ENCODE measurements at places on chromosomes 4 and X.

GRCh38 chr4:80078346-80079092, 5.5 kb upstream of the ANTXR2 start:
- no peak overlapping the region for H3K4me3 ChIP-seq
- peaks cover 13% of the 10 kb centered on the region for H3K4me1 ChIP-seq
- H3K27ac ChIP-seq = no peak overlapping the region
- DNase-seq = no peak

DNA sequence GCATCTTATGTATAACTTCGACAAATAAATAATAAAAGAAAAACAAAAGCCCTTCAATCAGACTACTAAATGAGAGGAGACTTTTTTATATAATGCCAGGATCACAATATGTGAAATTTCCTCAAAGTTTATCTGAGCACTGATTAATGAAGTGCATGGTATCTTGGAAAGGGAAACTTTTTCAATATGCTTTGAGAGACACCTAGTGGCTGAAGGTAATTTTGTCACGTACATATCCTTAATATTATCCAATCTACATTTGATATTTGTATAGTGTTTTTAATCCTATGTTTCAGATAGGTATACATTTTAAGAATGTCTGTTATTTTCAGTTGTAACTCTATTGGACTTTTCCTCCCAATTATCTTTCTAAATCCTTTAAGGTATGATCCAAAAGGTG, 146.8 kb downstream of the KLHL4 start:
- no peak overlapping the region for H3K4me3 ChIP-seq
- H3K27ac ChIP-seq = no peak overlapping the region
- H3K27me3 ChIP-seq = no peaks in the 10 kb centered on the region

DNA sequence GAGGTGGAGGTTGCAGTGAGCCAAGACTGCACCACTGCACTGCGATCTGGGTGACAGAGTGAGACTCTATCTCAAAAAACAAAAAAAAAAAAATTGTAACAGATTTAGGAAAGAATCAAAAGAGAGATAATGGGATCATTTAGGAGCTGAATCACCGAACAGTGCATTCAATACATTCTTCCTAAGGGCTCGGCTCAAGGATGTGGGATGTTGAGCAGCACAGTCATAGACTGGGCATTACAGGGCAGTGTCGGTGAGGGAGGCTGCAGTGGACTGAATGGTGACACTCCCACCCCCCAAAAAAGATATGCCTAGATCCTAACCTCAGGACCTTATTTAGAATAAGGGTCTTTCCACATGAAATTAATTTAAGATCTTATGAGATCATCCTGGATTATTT, 70.0 kb downstream of the EVC2 start:
- H3K27me3 ChIP-seq = no peaks in the 10 kb centered on the region
- DNase-seq = no peak
- H3K36me3 ChIP-seq = peaks cover 17% of the 10 kb centered on the region
- no peaks in the 10 kb centered on the region for H3K4me1 ChIP-seq
- H3K27ac ChIP-seq = no peak overlapping the region

DNA sequence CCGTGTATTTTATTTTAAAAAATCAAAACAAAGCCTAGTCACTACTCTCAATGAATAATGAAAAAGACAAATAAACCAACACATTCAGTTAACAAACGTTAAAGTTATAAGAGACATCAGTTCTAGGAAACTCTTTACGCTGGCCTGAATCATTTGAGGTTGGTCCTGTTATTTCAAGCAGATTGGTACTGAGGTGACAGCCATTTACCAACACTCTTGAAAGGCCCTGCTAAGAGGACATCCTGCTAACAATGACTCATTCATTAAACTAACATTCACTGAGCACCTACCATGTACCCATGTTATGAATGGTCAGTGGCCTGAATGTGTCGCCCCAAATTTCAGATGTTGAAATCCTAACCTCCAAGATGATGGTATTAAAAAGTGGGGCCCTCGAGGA, 57.1 kb upstream of the ADGRG2 start:
- no peak overlapping the region for H3K4me3 ChIP-seq
- H3K36me3 ChIP-seq = no peaks in the 10 kb centered on the region
- DNase-seq = no peak
- no peak overlapping the region for H3K27ac ChIP-seq
- H3K4me1 ChIP-seq = no peaks in the 10 kb centered on the region
- H3K27me3 ChIP-seq = no peaks in the 10 kb centered on the region

GRCh38 chr4:168092176-168092712, at the start of gene ANXA10:
ANXA10 (plus strand) TSS chr4:168092537; CDS start chr4:168092701, 164 bp downstream.
- H3K36me3 ChIP-seq = no peaks in the 10 kb centered on the region
- H3K4me1 ChIP-seq = no peaks in the 10 kb centered on the region
- no peaks in the 10 kb centered on the region for H3K27me3 ChIP-seq
- H3K27ac ChIP-seq = no peak within 1 kb of the TSS

DNA sequence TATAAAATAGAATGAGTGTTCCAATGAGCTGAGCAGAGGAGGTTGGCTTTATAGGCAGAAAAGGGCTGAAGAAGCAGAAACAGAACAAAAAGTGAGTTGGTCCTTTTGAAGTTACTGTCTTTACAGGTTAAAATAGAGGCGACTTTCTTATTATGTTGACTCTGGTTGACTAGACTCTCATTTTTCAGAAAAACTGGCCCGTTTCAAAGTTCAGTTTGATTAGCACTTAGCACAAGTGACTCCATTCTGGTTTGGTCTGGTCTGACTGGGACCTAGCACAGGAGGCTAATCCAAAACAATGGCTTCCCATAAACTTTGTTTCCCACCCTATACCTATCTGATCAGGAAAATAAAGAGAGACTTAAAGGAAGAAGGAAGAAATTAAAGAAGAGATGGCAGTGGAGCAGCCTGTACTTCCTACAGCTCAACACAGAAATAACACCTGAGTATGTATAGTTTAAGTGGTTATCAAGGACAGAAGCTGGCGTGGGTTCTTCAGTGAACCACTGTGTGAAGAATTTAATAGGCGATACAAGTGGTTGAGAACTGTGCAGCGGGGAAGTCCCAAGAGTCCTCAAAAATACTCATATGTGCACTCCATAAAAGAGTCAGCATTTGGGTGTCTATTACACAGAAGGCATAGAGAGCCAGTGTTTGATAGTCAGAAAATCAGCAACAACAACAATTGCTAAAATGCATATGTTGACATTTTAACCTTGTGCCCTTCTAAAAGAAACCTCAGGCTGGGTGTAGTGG, 554.8 kb upstream of the HTR2C start:
- no peaks in the 10 kb centered on the region for H3K36me3 ChIP-seq
- no peaks in the 10 kb centered on the region for H3K27me3 ChIP-seq
- H3K4me1 ChIP-seq = no peaks in the 10 kb centered on the region

GRCh38 chr4:156628858-156629257, 342.7 kb downstream of the PDGFC start:
- no peaks in the 10 kb centered on the region for H3K36me3 ChIP-seq
- DNase-seq = no peak
- H3K4me3 ChIP-seq = no peak overlapping the region
- H3K4me1 ChIP-seq = no peaks in the 10 kb centered on the region

- H3K27ac ChIP-seq = no peak overlapping the region
- no peaks in the 10 kb centered on the region for H3K36me3 ChIP-seq
- peaks cover 19% of the 10 kb centered on the region for H3K27me3 ChIP-seq
Observed at GRCh38 chr4:3683744-3684421, 82.3 kb upstream of the ADRA2C start.
